ENCODE measurements at places on chromosomes 12 and 14.

GRCh38 chr12:102708108-102708507, 208.9 kb downstream of the PAH start:
- DNase-seq = no peak

GRCh38 chr12:15563663-15564062, 225.5 kb downstream of the EPS8 start:
- no peak for DNase-seq

GRCh38 chr12:39375206-39375808, 67.6 kb downstream of the KIF21A start:
- no peak for DNase-seq

DNA sequence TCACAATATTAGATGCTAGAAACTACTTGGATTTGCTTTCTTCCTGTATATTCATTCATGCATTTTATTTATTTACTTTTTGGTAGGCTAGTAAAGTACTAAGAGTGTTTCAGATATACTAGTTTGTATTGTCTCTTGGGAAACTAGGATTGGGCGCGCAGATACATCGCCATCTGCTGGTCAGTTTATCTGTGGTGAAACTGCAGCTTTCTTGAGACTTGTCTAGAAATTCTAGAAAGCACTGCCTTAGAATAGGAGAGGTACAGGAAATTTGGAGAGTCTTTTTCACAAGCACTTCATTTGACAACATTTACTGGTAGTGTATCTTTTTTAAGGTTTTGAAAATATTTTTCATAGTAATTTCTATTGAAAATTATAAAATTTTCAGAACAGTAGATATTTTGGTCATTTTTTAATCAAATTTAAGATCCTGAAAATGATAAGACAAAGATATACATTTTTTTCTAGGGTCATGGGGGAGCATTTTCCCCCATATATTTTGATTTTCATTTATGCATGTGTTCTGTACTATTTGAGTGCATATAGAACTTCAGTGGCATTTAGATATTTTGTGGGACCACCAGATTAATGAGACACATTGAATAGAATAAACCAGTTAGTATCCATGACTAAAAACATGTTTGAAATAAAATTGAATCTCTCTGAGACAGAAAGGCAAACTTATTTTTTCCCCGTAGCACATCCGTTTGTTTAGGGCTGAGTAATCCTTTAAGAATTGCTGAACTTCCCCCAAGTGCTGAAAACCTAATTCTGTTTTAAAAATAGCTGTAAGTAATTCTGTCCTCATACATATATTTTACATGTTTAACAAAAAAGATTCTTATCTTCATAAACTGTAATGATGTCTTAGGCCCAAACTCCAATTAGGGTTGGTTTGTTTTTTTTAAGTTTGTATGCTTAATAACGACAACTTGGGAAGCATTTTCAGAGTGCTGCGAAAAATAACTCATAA, 44.5 kb downstream of the SLC38A6 start:
- DNase-seq = peak; percentile 12

- DNase-seq = no peak
Observed at GRCh38 chr14:64563696-64564095, 13.9 kb downstream of the PPP1R36 start.

DNA sequence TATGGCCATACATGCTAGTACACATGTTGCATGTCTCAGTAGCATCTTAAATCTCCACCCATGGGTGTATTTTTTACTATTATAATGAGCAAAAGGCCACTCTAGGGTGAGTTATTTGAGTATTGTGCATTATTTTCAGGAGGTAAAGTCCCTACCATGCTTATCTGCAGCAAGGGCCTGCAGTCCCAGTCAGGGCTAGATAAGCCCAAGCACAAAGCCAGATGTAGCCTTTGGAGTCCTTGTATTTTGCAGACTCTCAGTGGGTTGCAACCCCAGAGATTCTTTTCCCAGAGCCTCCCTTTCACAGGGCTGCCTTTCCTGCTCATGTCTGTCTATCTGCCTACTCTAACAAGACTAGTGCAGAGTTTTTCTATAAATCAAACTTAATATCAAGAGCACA, 295.3 kb downstream of the IPO8 start:
- no peak for DNase-seq

DNA sequence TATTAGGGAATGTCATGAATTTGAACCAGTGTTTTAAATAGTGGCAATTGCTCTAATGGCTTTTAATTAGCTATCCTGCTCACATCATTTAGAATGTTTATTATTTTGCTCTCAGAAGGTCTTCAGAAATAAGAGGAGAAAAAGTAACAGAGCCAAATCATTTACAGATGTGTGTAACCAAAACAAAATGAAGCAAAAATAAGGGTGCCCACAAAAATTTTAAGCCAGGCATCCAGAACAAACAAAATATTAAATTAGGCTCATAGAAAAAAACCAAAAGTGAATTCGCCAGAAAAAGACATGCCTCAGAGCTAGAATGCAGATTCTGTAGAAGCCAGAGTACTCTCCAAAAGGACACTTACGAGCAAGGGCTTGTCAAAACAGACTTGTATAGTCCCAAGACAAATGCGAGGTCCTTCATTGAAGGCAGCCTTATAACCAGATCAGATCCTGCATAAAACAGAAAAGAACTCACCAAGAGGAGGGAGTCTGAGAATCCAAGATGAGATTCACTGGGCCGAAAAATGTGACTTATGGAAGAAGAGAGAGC, 20.2 kb upstream of the SERPINA1 start:
- DNase-seq = no peak

- no peak for DNase-seq
Observed at GRCh38 chr14:68231898-68232297, 412.3 kb downstream of the RAD51B start.

DNA sequence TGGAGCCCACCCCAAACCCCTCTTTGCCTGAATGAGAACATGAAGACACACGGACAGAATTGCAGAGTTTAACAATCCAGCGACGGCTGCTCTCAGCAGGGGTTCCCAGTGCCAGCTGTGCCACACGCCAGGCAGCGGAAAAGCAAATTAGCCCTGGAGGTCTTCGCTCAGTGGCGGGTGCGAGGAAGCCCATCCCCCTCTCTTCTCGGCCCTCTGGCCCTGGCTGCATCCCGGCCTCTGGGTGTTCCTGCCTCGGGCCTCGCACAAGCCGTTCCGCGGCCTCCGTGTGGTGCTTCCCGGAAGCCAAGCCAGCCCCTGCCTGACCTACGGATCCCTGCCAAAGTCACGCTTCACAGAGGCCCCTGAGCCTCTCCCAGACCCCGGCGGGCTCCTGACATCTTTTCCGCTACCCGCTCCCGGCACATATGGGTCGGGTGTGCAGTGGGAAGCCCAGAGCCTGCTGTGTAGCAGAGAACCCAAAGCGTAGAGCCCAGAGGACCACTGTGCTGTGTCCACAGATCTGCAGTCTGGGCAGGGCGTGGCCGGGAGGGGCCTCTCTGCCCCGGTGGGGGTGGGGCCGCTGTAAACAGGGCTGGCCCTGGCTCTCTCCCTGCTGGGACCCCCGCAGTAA, 70.7 kb upstream of the GALNT9 start:
- no peak for DNase-seq

DNA sequence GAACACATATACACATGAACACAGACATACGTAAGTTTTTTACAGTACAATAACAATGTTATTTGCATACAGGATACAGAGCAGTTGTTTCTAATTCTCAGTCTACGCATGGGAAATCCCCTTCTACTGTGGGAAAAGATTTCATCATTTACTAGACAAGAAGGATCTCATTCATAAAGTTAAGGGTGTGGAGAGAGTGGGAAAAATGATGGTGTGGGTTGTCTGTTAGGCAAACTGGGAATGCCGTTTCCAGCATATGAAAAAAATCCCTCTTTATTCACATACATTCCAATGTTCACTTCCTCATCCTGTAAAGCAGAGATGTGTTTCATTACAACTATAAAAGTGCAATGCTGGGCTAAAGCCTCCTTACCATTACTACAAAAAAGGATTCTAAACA, 120.9 kb downstream of the SINHCAF start:
- no peak for DNase-seq

DNA sequence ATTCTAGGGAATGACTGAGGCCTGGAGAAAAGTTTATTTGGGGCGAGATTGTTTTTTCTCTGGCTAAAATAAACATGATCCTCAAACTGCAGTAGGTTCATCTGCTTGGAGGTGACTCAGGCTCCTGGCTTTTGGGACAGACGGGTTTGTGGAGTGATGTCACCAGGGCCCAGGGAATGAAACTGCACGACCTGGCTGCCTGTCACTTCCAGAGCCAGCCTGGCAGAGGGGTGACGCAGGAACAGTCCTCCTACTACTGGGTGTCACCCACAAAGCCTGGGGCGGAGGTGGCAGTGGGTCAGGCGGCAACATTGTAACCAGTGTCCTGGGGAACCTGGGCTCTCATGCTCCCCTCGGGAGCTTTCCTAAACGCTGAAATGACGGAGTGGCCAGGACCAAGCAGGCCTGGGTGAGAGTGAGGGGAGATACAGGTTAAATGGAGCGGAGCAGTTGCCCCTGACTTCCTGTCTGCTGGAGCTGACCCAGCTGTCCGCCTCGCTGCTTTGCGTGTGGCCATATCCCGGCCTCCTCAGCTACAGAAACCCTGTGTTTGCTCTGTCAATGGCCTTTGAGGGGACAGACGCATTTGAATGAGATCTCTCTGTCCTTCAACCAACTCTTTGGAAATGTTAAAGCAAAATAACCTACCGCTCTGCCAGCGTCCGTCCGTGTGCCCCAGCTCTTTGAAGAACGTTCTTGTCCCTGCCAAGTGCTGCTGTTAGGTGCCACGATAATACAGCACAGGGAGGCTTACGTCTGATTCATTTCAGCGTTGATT, 6.5 kb downstream of the HIP1R start:
- DNase-seq = no peak

- DNase-seq = no peak
Observed at GRCh38 chr12:131460520-131460919, 250.4 kb upstream of the SFSWAP start.

DNA sequence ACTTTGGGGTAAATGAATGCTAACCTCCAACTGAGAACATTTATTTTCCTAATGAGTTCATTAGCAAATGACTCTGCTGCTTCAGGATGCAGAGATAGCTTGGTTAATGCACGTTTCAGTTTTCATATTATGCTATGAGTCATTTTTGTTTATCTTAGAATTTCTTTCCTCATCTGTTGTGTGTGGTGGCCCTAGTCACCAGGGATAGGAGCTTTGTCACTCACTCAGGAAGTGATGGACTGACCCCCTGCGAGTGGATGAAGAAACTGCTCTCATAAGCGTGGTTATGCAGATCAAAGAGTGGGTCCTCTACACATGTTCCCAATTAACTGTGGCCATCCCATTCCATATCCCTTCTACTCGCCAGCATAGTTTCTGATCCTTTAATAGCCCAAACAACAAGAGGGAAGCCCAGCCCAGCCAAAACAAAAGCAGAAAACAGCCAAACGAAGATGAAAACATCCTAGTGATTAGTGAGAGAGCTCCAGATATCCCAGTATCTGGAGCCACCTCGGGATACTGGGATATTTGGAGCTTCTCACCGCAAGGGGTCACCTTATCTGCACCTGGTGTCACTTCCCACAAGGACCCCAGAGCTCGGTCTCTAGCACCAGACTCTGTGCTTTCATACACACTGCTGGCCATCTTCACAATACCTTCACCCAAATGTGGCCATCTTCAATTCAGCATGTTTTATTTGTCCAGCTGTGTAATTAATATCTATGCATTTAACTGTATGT, 8.6 kb downstream of the TC2N start:
- no peak for DNase-seq

DNA sequence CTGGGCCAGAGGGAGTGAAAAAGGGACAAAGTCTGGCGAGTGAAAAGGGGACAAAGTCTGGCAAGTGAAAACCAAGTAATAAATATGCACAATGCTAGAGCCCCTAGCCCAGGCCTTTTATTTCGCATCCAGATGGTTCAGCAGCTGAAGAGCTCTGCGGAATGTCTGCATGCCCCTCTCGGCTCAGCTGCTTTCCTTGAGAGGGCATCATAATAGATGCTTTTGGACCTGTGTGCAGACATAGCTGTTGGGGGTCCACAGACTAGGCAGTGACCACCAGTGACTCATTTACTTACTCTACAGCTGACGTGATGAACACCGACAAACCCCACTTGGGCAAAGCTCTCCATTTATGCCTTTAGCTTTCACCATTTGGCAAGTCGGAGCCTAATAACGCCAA, 4.3 kb downstream of the NIN start:
- no peak for DNase-seq

DNA sequence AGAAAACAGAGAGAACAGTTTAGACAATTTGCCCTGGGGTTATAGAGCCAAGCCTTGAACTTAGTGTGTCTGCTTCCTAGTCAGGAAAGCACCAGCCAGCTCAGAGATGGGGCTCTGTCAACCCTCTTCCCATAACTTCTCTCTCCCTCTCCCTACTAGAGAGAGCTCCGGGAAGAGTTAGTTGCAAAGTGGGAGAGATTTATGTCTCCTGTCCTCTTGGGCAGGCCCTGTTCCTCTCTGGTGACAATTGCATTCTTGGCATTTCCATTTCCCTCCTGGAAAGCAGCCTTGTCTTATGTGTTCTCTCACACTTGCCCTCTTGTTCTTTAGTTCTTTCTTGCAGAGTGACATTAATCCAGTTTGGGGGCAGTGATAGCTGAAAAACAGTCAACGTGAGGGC, 42.1 kb upstream of the TUNAR start:
- no peak for DNase-seq

DNA sequence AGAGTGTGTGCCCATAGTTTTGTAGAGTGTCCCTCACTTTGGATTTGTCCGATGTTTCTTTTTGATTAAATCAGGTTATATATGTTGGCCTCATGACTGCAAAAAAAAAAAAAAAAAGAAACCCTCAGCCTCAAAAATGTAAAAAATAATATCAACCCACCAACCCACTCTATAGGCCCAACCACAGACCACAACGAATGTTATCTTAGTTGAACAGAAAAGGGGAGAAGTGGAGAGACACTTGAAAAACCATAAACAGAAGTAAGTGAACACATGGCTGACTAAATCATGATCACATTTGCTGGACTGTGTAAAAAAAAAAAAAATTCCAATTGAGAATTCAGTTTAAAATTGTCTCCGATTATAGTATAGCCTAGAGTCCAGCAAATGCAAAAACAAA, 45.5 kb upstream of the ST8SIA1 start:
- no peak for DNase-seq

DNA sequence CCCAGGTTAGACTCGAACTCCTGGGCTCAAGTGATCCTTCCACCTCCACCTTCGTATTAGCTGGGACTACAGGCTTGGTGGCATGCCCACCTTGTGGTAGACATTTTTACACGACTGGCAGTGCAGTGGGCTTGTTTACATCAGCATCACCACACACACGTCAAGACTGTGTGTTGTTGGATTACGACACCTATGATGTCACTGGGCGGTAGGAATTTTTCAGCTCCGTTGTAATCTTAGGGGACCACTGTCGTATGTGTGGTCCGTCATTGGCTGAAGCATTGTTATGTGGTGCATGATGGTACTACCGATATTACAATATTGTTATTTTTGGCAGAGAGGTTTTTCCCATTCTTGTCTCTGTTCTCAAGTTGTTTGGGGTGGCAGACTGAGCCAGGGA, 50.7 kb downstream of the TSPAN9 start:
- DNase-seq = no peak

GRCh38 chr12:111868676-111869588, 26.9 kb downstream of the MAPKAPK5 start:
- DNase-seq = no peak

DNA sequence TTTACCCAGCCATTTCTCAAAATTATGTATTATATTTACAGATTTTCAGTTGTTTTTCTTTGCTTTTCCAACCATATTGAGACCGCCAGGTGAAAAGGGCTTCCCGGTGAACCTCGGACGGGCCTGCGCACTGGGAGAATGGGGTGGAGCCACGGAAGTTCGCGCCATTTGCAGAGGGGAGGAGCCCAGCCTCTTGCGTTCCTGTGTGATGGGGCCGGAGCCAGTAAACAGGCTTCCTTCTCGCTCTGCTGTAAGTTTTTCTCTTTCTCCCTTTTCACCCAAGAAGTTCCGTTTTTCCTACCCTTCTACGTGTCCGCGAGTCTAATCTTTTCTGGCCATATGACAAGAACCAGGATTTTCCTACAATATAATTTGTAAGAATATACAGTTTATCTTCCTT, 1108.8 kb upstream of the SEL1L start:
- no peak for DNase-seq
